ENCODE measurements at places on chromosomes 4 and X.

DNA sequence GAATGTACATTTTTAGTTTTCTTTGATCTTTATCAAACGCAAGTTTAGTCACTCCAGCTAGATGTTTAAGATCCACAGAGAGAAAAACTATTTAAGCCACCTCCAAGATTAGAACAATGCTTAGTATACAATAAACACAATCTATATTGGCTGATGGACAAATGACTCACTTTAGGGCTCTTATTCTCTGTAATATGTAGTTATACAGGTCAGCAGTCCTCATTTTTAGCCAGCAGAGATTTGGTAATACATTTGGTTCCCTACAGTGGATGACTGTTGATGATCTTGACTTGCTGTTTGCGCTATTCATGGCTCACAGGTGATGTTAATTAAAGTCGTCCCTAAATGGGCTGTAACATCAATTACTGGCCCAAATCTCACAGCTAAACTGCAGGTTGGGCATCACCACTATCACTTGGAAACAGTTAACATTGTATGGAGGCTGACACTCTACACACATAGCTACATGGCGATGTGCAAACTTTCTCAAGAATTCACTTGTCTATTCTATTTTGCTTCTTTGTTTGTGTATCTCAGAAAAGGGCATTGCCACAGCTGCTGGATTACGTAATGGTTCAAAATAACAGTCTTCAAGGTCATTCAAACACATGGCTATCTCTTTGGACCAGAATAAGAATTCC is 11.8 kb upstream of the DTHD1 start:
- DNase-seq: no peak

DNA sequence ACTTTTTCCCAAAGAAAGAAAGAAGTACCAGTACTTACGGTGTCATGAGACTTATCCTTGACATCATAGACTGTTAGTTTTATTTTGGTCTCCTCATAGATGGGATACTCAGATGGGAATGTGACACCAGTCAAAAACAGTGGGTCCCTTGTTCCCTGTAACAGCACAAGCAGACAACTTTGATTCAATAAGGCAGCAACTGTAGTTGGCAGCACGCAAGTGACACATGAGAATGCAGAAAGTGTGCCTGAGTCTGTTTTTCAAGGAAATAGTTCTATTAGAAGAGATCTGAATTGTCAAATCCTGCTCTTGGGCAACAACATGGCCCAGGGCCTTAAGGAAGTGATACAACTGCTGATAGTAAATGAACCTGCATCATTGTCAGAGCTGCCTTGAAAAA is 443.2 kb downstream of the INPP4B start:
- no peak for DNase-seq

GRCh38 chr4:172858731-172859230 is 309.8 kb upstream of the GALNT7 start:
- DNase-seq: no peak

GRCh38 chr4:498328-498904 is 540 bp downstream of the ZNF721 start:
- no peak for DNase-seq

GRCh38 chr4:105126311-105127169 is 20.1 kb upstream of the TET2 start:
- no peak for DNase-seq

DNA sequence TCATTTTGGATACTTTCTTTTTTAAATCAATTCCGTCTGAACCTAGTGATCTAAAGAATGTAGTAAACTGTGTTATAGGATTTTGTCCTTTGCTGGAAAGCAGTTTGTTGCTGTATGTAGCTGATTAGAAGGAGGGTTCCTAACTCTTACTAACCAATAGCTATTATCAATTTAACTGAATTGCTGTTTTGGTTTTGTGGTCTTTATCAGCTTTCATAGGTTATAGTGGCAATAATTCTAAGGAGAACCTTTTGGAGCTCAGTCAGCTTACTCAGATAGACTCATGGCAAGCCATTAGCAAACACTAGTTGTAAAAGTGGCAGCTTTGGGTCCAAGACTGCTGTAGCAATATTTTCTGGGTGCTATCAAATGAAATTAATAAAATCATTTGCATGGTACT is 29.6 kb downstream of the SH3BGRL start:
- no peak for DNase-seq

GRCh38 chr4:7202411-7202810 is 10.1 kb downstream of the SORCS2 start:
- DNase-seq: no peak

DNA sequence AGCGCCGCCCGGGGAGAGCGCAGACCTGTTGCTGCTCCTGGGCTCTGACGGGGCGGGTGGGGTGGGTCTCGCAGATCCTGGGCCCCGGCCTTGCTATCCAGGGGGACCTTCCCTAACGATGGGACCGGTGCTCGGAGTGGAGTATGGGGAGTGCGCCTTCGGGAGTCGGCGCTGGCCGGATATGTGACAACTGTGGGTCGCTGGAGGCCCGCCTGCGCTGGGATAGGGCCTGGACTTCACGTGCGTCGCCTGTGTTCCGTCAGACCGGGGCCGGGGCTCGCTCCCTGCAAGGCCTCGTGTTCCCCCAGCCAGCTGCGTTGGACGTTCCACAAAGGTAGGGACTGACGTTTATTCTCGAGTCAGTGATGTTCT is 1.3 kb downstream of the TBL1X start:
- DNase-seq: no peak

DNA sequence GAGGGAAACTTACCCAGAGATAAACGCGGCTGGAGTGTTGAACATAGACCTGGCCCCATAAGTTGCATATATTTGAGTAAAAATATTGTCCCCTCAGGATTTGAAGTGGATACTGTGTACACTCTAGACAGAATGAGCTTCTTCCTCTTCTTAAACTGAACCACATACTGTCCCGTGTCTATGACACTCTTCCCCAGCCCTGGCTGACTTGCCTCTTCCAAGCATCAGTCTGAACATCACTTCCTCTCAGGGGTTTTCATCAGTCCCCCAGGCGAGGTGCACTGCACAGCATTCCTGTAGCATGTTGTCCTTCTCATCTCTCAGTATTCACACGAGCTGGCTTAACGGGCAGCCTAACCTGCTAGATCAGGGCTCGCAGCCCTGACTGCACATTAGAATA is 80.5 kb upstream of the TMEM150C start:
- no peak for DNase-seq

GRCh38 chr4:3801931-3802550 is 35.9 kb downstream of the ADRA2C start:
- no peak for DNase-seq

- no peak for DNase-seq
Observed at GRCh38 chr4:139833151-139833910, 167.7 kb downstream of the MGST2 start.

All from activated CD4-positive, CD25-positive, alpha-beta regulatory T cell (primary cell).